EH (cell line): ENCODE measurements at places on chromosomes 2 and 18.

DNA sequence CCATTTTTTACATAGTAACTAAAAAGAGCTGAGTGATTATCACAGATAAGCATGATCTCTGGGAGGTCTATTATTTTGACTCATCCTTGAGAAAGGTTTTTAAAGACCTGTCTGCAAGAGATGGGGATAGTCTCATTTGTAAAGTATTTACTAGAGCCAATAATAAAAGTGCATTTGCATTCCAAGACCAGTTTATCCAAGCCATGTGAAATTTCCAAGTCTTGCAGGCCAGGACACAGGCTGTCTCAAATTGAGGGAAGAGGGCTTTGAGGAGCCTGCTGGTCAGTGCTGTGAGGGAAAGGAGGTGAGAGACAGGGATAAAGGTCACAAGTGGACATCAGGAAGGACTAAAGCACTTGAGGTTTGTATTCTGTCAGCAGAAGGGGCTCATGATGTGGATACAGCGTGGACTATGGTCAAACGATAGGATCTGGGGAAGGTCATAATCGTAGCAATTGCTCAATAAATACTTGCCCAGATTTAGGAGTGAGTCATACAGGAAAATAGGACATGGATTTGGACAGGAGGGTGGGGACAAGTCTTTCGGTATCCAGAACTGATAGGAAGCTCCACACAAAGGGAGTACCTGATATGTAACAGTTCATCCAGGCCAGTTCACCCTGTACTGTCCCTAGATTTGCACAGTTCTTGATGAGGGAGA is 6.6 kb upstream of the CDH2 start:
- peak; percentile 94 for DNase-seq

DNA sequence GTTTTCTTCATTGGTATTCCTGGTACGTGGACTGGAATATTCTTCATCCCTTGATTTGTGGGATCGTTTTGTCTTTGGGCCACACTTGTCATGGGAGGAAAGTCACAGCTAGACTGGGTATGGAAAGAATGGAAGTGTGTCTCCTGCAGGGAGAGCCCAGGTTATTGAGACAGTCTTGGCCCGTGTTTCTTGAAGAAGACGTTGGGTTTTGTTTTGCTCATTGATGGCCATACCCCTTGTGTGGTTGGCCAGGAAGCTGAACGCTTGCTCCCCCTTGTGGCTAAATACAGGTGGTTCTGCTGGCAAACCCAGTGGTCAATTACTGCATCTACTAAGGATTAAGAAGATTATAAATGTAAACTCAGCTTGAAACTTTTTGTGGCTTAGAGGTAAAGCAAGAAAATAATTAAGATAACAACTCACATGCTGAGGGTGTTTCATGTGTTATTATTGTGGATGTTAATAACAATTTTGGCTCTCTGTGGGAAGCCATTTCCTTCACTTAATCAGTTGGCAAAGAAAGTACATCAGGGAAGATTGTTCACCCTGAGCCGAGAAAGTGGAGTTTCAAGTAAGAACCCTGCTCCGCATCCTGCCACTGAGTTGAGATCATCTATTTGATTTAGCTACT is 91.8 kb downstream of the NEDD4L start:
- DNase-seq: peak; percentile 74

DNA sequence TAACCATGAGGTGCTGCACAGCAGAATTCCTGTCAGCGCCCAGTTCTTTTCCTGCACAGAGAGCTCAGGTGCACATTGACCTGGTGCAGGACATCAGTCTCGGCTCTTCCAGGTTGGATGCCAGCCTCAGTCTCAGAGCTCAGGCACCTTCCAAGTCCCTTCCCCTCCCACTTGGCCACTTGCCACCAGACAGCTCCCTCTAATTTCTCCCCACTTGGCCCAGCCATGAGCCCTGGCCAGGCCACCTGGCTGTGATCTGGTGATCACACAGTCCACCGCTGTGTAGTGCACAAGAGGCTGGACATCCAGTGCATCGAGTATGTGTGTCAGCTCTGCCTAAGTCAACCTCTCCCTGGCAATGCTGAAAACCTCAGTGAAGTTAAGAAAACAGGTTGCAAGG is 336.6 kb upstream of the MYT1L start:
- DNase-seq: no peak

DNA sequence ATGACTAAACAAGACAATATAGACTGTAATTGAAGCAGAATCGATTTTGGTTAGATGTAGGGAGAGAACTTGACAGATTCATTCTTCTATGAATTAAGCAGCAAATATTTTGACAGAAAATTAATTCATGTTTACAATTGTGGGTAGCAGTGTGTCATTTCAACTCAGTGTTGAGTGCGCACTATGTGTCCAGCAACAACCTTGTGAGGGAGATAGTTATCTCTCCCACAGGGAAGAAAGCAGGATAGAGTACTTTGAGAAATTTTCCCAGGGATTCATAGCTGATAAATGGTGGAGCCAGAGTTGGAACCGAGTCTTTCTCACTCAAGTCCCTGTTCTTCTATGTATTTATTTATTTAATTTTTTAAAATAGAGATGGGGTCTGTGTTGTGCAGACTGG is 5.2 kb downstream of the MRPL33 start:
- peak; percentile 46 for DNase-seq

DNA sequence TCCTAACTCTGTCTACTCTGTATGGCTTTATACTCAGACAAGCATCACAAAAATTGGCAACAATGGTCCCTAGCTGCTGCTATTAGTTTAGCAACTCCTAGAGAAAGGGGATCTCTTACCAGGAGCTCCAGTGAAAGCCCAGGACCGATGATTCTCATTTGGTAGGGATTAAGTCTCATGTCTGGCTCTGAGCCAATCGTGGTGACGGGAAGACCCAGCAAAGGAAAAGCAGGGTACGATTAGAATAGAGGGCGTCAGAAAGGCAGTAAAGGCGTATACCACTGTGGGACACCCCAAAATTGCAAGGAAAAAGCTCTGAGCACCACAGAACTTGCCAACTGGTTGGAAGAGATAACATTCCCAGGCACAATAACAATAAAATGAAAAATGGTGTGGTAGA is 129.5 kb downstream of the MTCL1 start:
- no peak for DNase-seq
